ENCODE measurements at places on chromosomes 11 and 22.

DNA sequence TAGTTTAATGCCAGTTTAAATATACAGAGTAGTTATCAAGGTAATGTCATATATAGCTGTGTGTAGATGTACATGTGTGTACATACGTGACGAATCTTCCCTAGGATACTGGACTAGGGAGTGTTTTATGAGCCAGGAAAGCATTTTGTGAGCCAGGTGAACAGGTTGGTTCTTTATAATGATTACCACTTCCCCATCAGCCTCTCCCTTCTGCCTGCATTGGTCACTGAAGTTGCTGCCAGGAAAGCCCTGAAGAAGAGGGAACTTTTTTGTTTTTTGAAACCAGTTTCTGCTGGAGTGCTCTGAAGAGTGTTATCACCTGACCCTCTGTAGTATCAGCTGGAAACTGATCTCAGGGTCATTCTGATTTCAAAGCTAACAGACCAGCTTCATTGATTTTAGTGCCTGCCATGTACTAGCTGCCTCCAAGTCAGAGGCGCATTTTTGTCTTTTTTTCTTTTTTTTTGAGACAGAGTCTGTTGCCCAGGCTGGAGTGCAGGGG, 14.2 kb upstream of the ST14 start:
- no peak for DNase-seq

DNA sequence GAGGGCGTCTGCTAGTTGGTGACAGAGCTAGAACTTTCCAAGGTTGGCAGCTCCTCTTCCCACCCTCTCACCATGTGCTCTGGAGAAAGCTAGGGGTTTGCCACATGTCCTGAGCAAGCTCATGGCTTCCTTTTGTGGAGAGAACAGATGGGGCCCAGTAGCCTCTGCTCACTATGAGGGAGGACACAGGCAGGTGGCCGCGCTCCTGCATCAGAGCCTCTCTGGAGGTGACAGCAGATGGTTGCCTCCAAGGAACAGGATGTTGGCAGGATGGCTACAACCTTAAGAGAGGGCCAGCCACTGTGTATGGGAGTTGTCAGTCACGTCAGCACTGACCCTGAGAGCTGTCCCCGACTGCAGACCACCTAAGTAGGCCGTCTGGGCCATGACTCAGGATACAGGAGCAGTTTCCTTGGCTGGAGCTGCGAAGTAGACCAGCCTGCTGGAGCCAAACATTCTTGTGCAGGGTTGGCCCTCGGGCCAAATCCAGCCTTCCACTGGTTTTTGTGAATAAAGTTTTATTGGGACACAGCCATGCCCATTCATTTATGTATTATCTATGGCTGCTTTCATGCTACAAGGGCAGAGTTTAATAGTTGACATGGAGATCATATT, 28.0 kb downstream of the SGSM1 start:
- no peak for DNase-seq

DNA sequence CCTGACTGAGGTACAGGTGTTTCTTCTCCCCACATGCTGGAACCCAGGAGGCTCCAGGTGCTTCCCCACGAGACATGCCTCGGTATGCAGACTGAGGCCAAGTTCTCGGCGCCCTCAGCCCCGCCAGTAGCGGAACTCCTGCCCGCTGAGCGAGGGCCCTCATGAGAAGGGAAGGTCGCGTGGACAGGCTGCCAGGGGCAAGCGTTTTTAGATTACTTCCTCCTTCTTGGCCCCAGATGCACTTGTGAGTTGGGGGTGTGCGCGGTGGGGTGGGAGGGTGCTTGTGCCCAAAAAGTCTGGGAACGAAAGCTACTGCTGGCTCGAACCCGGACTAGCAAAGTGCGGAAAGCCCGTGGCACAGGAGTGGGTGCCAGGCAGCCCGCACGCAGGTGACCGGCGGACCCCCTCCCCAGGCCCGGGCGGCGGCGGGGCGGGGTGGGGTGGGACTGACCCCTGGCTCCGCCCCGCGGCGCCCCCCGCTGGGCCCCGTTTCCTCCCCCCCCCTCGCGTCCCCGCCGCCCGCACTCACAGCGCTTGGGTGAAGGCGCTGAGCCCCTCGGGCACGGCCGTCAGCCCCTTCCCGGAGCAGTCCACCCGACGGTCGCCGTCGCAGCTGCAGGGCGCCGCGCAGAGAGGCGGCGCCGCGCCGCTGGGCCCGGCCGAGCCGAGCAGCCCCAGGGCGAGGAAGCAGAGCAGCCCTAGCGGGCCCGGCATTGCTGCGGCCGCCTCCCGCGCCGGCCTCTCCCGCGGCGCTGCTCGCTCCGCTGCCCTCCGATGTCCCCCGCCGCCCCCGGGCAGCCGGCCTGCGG, 797 bp downstream of the LGR4 start:
- DNase-seq: peak; percentile 3

- no peak for DNase-seq
These were observed 5.7 kb downstream of the CTSD start for GRCh38 chr11:1757861-1758610.

DNA sequence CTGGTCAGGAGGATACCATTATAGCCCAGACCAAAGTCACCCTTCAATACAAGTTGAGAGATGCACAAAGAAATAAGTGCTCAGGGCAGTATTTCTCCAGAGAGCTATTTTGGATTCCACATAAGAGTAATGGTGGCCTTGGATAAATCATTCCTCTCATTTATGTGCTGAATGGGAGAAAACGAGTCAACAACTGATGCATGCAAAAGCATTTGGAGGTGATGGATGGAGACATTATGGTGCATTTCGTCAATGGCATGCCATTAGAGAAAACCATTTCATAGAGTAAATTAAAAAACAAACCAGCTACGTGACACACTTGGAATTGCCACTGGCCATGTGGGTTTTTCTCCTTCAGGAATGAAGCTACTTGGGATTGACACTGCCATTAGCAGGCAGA, 81.2 kb downstream of the ARL14EP start:
- no peak for DNase-seq

GRCh38 chr11:929405-929804, 3.7 kb downstream of the AP2A2 start:
- no peak for DNase-seq

GRCh38 chr22:47050401-47051051, 288.1 kb downstream of the TBC1D22A start:
- DNase-seq: no peak

GRCh38 chr22:50190941-50191741, 5.4 kb downstream of the TRABD start:
- DNase-seq: peak; percentile 80

Measured in effector CD4-positive, alpha-beta T cell (primary cell).